Keratinocyte (primary cell): ENCODE measurements at places on chromosomes 12 and 14. TPM values are rescaled to one million over a fixed set of nuclear protein-coding genes. Genes with fewer than 3 reads are reported as not detected.

DNA sequence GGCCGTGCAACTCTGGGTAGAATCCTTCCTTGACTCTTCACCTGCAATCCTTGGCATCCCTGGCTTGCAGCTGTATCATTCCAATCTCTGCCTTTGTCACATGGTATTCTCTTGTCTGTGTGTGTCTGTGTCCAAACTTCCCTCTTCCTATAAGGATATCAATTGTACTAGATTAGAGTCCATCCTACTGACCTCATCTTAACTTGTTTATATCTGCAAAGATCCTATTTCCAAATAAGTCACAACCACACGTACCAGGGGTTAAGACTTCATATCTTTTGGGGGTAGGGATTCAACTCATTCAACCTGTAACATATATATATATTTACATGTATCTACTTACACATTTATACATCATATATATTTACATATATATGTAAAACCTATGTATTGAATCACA, 29.6 kb upstream of the RASSF3 start:
- DNase-seq, result no peak

GRCh38 chr12:64991121-64991611, 129.9 kb downstream of the WIF1 start:
- DNase-seq, result no peak

GRCh38 chr12:48924617-48925303, 532 bp downstream of the FKBP11 start:
- DNase-seq, result peak; percentile 23

- no peak for DNase-seq
Observed at GRCh38 chr14:50875359-50876070, 3.7 kb downstream of the ABHD12B start.

- no peak for DNase-seq
Observed at GRCh38 chr12:75488553-75488952, 8.0 kb downstream of the GLIPR1 start.

- no peak for DNase-seq
Observed at GRCh38 chr12:98053202-98053601, 462.2 kb upstream of the TMPO start.

GRCh38 chr14:79062226-79062625, 892.1 kb downstream of the NRXN3 start:
- DNase-seq, result no peak

DNA sequence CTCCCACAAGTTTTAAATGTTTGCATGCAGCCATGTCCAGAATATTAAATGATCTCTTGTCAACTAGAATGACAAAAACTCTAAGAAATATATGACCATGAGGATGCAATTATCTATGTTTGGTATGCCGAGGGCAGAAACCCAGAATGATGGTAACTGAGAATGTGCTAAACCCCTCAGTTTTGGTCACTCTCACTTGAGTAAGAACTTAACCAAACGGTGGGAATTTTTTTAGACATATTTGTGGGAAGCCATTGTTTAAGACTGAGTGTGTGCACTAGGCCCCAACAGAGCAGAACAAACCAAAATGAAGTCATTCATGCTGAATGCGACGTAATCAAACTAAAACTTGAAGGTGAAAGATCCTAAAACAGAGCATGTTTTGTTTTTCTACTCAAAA, 1927.9 kb upstream of the SEL1L start:
- no peak for DNase-seq

DNA sequence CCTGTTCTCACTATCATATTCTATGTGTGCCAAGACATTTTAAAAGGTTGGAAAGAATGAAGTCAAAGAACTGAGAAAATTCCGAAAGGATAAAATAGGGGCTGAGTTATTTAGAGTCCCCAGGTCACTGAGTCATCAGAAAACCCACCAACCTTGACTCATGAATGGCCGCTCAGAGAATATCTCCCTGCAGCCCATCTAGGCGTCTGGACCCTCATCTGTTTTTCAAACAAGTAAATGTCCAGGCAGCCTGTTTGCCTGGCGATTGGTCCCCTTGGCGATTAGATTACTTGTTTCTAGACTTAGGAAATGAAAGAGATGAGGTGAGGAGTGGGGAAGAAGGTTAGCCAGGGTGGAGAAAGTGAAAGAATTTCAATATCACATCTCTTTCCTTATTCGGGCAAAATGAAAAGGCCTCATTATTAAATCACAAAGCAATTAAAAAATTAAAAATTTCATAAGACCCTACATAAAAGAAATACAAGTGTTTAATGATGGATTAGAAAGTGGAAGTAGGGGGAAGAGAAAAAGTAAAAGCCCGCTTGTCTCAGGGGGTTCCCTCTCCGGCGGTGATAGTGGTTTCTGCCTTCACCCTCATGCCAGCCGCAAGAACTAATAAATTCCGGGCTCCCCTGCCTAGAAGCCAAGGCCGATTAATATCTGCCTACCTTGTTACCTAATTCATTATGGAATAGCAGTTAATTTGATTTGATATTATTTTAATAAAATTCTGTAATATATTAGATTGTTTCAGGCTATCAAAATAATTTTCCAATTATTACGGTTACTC, 415.9 kb downstream of the BCL11B start:
- no peak for DNase-seq

DNA sequence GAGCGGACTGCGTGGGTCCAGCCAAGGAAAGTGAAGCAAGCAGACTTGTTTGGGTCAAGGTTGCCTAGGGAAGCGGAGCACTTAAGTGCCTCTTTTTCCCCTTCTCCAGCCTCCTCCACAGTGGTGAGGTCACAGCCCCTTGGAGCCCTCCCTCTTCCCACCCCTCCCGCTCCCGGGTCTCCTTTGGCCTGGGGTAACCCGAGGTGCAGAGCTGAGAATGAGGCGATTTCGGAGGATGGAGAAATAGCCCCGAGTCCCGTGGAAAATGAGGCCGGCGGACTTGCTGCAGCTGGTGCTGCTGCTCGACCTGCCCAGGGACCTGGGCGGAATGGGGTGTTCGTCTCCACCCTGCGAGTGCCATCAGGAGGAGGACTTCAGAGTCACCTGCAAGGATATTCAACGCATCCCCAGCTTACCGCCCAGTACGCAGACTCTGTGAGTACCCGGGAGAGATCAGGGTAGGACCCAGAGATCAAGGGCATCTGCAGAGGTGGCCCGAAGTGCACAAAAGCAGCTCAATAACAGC, at the start of gene TSHR:
Gene TSHR, plus strand, starts transcription at position 206 of the 526 bp plus-strand sequence. Its CDS starts 60 bp downstream, at position 266.
- DNase-seq, result no peak

GRCh38 chr14:100015251-100015655, 50.0 kb upstream of the EVL start:
- no peak for DNase-seq

GRCh38 chr14:105082703-105083102, 17.5 kb upstream of the GPR132 start:
- DNase-seq, result no peak

- no peak for DNase-seq
Observed at GRCh38 chr12:71439613-71440344, at the start of gene LGR5. LGR5 (plus strand) TSS chr12:71439798; CDS start chr12:71440081, 283 bp downstream.

DNA sequence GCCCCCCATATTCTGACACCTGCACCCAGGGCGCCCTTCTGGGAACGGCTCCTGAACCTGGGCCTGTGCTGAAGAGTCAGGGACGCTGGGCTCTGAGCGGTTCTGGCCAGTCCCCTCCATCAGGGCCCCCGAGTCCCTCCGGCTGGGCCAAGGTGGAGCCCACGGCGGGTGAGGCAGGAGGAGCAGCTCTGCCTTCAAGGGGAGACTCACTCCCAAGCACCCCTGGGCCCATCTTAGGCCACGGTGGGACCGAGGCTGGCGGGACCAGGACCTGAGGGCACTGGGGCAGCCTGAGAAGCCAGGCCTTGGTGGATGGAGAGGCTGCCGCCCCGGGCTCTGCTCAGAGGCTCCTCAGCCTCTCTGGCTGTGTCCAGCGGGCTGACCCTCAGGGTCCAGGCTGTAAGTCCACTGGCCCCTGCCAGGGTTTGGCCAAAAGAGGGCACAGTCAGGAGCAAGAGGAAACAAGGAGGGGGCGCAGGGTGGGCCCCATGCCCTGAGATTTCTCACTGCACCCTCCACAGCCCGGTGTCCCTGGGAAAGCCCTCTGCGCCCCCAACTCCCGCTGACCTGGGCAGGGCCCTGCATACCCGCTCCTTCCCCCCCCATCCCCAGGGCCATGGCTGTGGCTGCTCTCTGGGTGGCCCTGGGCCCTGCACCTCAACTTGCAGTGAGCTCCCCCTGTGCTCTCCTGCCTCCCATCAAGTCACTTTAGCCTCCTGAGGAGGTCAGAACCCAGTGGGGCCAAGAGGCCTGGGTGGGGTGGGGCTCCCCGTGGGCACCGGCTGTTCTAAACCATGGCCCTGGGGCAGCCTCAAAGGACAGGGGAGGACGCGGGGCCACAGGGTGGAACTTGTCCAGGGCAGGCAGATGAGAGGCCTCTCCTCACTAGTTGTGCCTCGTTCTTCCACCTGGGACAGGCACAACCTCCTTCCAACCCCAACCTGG, 266.4 kb upstream of the SFSWAP start:
- DNase-seq, result no peak

DNA sequence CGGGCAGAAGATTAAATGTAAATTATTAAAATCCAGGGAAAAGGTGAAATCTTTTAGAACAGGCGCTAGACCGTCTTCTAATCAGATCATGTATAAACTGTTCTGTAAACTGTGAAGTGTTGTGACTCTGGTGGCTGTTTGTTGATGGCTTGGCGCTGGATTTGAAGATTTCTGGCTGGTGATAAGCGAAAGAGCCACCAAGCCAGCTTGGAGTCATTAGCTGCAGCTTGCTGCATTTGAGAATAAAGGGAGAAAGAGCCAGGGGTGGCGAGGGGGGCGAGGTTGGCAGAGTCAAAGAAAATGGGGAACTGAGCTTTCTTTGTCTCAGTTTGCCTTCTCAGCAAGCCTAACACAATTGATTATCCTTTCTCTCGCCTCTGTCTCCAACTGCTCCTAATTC, 8.0 kb downstream of the SYNDIG1L start:
- DNase-seq, result no peak

DNA sequence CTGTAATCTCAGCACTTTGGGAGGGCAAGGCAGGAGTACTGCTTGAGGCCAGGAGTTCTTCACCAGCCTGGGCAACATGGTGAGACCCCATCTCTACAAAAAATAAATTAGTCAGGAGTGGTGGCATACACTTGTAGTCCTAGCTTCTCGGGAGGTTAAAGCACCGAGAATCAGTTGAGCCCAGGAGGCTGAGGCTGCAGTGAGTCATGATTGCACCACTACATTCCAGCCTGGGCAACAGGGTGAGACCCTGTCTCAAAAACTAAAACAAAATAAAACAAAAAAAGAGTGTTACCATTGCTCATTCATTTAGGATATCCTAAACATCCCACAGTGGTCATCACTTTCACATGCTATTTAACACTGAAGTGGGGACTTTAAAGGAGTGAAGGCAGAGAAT, 7.8 kb downstream of the NEK9 start:
- DNase-seq, result no peak

DNA sequence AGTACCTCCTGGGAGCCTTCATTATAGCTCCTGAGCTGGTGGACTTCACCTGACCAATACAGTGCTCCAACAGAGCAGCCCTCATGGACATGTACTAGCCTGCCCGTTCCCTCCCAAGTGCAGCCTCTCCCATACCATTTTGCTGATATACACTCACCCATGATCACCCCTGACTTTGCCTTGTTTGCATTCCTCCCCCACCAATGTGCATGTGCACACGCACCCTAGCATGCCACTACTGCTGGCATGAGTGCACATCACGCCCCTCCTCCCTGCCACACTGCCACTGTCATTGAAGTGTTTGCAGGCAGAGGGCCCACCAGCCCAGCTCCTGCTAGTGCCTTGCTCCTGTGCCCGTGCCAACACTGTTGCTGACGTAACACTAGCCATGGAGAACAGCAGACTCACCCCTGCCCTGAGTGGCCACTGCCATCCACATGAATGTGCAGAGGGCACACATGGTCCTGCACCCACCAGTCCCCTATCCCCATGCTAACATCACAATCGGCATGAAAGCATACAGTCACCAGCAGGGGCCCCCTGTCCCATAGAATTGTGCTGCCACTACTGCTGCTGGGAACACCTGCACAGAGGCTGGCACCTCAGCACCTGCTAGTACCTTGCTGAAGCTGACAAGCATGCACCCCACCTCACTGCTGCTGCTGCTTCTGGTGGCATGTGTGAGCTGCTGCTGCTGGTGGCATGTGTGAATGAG, 110.3 kb downstream of the SINHCAF start:
- DNase-seq, result no peak

DNA sequence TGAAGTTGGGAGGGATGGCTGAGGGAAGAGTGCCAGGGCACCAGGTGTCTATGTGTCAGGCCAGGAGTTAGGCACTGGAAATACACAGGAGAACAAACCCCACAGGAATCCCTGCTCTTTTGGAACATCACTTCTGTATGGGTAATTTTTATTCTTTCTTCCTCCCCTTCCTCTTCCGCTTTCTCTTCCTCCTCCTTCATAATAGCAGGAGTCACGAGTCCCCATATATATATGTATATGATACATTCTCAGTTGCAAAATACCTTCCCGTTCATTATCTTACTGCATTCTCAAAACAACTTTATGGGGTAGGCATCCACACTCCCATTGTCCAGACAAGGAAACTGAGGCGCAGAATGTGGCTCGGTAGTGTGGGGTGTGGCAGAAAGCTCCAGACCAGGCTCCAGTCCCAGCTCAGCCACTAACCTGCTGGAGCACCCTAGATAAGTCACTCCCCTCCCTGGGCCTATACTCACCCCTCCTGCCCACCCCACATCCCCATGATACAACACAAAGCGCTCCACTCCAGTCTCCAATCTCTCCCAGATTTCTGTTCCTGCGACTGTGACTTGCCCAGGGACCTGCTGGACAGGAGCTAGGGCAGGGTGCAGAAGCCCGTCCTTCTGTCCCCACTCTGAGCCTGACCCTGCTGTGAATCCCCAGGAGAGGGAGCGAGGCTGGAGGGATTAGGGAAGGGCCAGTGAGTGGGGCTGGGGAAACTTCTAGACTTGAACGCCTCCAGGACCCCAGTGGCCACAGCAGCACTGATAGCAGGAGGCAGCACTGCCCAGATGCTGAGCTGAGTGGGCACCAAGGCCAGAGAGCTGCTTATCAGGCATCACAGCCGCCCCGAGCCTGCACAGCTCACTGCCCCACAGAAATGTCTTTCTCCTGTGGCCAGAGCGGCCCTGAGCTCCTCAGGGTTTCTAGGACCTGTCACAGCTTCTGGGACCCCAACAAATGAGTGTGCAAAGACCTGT, 1.4 kb upstream of the AQP2 start:
- no peak for DNase-seq

DNA sequence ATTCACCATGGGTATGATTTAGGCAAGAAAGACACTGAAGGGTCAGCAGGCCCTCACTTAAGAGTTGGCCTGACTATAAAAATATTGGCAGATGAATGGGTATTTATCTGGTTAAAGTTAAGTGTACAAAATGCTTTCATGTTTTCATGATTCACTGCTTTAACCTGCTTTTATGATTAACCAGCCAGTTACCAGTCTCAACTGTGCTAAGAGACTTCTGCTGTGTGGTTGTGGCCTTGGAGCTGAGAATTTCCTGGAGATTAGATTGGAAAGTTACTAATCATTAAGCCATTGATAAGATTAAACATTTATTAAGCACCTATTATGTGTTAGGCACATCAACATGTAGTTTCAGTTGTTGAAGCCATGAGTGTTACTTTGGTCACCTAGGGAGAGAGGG, 68.9 kb downstream of the RASSF8 start:
- DNase-seq, result no peak

DNA sequence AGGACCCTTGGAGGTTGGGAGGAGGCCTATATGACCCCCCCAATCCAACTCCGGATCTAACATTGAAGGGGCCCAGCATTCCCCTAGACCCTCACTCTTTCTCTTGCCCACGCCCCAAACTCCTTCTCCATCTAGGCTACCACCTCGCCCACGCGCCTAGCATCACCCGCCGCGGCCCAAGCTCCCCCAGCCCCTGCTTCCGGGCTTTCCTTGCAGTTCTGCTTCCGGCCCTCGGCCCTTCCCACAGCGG, 445 bp downstream of the CERS5 start:
- no peak for DNase-seq

Gene RPL10L
- polyA plus RNA-seq, result not detected in 3 replicates

Gene KRT71
- polyA plus RNA-seq, result not detected in 3 replicates

Gene CIROP
- polyA plus RNA-seq, result not detected in 3 replicates

Gene CDH24
- polyA plus RNA-seq, result 3.5 to 5.8 TPM (median 3.9 TPM) in 3 replicates

Gene NYNRIN
- 4.9 to 9.0 TPM (median 6.5 TPM) in 3 replicates for polyA plus RNA-seq
